ENCODE measurements at places on chromosomes 3 and 15.

DNA sequence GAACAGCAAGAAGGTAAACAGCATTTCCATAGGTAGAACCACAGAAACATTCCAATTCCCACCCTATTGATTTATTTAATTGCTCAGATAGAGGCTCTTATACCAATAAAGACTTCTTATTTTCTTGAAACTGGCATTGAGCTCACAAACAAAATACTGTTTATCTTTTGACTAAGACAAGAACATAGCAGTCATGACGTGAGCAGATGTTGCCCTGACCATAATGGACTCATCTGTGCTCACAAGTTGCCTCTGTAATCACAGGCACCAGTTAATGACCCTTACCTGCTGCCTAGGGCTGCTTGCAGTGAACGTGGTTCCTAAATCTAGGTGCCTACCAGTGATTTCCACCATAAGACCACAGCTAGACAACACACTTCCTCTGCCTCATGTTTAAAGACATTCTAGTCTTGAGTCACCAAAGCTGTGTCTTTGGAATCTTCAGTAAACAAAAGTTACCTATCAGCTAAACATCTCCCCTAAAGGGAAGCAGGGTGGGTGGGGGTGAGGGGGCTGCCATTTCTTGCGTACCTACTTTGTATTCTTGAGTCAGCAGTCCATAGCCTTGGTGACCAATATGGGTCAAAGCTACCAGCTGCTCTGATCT lies 2.1 kb downstream of the FYCO1 start:
- no peak for DNase-seq

DNA sequence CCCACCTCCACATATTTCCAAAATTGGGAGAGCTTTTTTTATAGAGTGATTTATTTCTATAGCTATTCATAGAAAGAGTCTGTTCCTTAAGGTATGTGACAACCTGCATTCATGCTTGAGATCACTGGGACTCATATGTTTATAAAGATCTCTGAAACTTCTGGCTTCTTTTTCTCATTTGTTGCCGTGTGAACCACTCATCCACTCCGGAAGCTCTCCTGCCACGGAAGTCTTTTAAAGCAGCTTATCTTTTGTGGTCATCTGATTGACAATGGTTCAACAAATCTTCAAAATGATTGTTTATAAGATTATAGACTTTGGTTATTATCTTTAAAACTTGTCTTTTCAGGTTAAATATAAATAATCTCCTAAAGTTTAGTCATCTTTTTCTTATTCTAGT lies 260.5 kb downstream of the C3orf38 start:
- no peak for DNase-seq

DNA sequence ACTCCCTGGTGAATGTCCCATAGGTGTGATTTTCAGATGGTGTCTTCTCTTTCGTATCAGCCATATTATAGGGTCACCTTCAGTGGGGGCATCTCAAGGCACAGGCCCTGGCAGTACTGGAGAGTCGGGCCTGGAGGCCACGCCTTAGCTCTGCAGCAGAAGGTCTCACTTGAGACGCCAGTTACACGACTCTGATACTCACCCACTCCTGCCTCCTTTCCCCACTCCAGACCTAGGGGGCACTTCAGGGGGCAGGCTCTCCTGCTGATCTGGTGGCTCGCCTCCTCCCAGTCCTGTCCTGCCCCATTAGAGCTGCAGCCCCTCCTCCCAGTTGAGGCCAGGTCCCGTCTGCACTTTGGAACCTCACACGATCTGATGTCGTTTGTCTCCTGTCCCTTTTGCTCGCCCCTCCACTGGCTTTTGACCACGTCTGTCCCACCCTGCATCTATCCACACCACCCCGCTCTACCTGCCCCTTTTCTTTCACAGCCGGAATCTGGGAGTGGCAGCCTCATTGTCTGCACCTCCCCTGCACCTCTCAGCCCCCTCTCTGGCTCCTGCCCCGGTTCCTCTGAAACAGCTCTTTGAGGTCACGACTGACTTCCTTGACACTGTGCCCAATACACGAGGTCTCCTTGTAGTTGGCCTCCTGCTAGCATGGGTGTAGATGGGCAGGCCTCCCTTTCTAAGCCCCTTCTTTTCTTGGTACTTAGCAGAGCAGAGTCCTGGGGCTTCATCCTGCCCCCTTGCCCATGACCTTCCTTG lies 181.9 kb downstream of the NSMCE3 start:
- no peak for DNase-seq

DNA sequence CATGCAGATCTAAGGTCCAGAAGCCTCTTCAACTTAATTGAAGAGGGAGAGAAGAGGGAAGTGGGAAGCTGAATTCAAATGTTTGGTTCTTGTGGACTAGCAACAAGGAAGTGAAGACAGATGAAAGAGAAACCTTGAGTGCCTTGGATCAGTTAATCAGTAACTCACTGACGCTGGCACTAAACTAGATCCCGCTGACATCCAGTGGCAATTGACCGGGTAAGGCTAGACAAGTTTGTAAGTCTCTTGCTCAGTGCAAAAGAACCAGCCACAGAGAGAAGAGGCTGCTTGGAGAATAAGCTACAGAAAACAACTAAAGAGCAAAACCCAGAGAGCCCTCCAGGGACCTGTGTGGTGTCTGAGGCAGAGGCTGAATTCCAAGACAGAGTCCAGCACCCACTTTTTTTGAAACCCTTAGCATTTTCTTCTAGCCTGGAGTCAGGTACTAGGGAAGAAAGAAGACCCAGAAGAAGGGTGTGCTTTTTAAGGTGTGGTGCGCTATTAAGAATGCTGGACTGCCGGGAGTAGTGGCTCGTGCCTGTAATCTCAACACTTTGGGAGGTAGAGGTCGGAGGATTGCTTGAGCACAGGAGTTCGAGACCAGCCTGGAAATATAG lies 6.9 kb downstream of the PLCH1 start:
- DNase-seq = peak; percentile 61

- no peak for DNase-seq
Observed at GRCh38 chr3:42684632-42685362, 540 bp upstream of the KLHL40 start.

- DNase-seq = no peak
Observed at GRCh38 chr3:38111696-38112377, 25.1 kb downstream of the ACAA1 start.

- DNase-seq = no peak
Observed at GRCh38 chr3:81761904-81762580, 597 bp upstream of the GBE1 start.
